ENCODE measurements at places on chromosomes 11 and 22.
A peak's percentile ranks its signal among the peaks of the same experiment; 100 is the strongest.

DNA sequence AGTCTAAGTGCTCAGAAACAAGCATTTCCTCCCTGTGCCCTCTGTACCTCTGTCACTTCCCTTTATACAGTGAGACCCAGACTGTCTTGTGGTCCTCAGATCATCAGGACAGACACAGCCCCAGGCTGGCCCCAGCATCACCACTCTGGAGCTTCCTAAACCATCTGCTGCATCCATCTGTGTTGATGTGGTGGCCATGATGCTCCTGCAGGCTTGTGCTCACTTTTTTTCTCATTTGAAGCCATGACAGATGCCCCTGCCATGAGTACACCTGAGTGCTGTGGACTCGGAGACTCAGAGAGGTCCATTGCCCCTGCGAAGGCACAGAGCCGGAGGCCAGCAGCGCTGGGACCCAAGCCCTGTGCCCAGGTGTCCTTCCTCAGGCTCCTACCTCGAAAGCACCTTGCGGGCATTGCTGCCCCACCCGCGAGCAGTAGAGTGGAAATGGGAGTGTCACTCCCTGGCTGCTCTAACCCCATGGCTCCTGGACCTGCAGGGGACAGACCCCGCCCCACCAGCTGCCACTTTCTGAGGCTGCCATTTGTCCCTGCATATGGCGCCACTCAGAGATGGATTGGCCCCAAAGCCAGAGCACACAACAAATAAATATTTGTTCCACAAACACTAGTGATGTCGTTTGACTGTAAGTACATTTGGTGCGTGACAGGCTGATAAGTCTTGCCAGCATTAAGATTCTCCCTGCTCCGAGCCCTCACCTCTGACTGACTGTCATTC, 593.5 kb downstream of the TBC1D22A start:
- H3K36me3 ChIP-seq, result no peaks in the 10 kb centered on the region
- H3K4me3 ChIP-seq, result no peak overlapping the region
- no peaks in the 10 kb centered on the region for H3K27me3 ChIP-seq

- no peak overlapping the region for H3K27ac ChIP-seq
- no peaks in the 10 kb centered on the region for H3K36me3 ChIP-seq
- H3K27me3 ChIP-seq, result no peaks in the 10 kb centered on the region
- no peaks in the 10 kb centered on the region for H3K4me1 ChIP-seq
- H3K4me3 ChIP-seq, result no peak overlapping the region
Observed at GRCh38 chr11:104402812-104403521, 239.0 kb upstream of the PDGFD start.

DNA sequence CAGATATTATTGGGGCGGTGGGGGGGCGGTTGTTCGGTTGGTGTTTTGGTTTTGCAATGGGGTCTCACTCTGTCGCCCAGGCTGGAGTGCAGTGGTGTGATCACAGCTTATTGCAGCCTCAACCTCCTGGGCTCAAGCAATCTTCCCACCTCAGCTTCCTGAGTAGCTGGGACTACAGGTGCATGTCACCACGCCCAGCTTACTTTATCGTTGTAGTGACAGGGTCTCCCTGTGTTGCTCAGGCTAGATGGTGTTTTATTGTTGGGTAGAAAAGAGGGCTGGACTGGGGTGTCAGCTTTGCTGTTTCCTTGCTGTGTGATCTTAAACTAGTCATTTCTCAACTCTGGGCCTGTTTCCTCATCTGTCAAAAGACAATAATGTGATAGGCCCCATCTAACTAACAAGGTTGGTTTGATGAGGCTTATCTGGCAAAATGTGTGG, 17.5 kb upstream of the MYH9 start:
- peak overlapping the region; percentile 54 for H3K27ac ChIP-seq
- DNase-seq, result no peak
- no peak overlapping the region for H3K4me3 ChIP-seq
- H3K27me3 ChIP-seq, result no peaks in the 10 kb centered on the region

GRCh38 chr22:48746789-48747425, 1080.8 kb downstream of the BRD1 start:
- H3K27ac ChIP-seq, result no peak overlapping the region
- no peaks in the 10 kb centered on the region for H3K27me3 ChIP-seq
- H3K36me3 ChIP-seq, result no peaks in the 10 kb centered on the region
- no peak for DNase-seq
- no peaks in the 10 kb centered on the region for H3K4me1 ChIP-seq
- H3K4me3 ChIP-seq, result no peak overlapping the region

DNA sequence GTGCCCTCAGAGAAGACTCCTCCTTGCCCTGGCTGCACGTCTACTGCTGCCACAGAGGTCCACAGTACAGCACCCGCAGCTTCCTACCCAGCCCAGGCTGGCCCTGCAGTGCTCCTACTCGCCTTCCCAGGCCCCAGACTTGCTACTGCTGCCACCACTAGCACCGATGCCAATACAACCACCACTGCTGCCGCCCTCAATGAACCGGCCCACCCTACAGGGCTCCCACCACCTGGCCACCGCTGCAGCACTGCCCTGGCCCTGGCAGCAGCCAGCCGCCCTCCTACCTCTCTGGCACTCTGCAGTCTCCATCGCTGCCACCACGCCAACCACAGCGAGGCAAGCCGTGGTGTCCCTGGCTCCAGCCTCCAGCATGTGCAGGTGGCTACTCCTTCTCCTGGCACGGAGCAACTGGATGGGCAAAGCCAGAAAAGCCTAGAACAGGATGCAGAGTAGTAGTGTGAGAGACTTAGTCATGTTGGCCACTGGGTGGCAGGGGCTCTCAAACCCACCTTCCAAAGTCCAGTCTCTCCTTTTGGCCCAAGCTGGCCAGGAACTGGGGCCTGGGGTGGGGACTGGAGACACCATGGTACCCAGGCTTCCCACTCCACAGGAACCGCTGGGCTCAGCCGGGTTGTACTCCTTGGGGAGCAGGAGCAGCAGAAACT, 39.4 kb downstream of the C22orf42 start:
- no peak overlapping the region for H3K27ac ChIP-seq
- no peaks in the 10 kb centered on the region for H3K27me3 ChIP-seq

- H3K27me3 ChIP-seq, result no peaks in the 10 kb centered on the region
- no peaks in the 10 kb centered on the region for H3K36me3 ChIP-seq
- no peak for DNase-seq
- H3K27ac ChIP-seq, result no peak overlapping the region
- H3K4me1 ChIP-seq, result no peaks in the 10 kb centered on the region
Observed at GRCh38 chr11:12744826-12745502, 70.7 kb downstream of the TEAD1 start.

DNA sequence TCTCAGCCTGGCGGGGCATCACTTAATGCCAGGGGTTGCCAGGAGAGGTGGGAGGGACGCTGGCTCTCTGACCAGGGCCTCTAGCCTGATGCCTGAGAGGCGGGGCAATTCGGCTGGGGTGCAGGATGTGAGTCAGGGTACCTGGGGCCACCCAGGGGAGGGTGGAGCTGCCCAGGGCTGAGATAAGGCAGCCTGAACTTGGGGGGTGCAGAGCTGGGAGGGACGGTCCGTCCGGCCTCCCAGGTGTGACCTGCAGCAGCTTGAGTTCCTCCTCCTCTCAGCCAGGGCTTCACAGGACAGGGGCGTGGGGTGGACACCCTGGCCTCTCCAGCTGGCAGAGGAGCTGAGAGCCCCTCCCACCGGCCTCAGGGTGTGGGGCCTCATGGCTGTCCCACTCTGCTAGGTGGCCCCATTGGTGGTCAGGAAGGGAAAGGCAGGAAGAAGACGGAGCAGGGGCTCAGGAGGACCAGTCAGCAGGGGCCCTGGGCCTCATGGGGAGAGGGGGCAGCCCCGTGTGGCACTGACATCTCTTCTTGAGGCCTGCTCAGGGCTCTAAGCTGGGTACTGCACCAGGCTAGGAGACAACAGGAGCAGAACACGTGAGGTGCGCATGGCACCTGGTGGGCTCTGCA, 942 bp upstream of the RPS6KA4 start:
- no peaks in the 10 kb centered on the region for H3K27me3 ChIP-seq
- H3K36me3 ChIP-seq, result peaks cover 8% of the 10 kb centered on the region
- H3K4me3 ChIP-seq, result no peak overlapping the region
- no peak overlapping the region for H3K27ac ChIP-seq
- peaks cover 39% of the 10 kb centered on the region for H3K4me1 ChIP-seq
- no peak for DNase-seq

DNA sequence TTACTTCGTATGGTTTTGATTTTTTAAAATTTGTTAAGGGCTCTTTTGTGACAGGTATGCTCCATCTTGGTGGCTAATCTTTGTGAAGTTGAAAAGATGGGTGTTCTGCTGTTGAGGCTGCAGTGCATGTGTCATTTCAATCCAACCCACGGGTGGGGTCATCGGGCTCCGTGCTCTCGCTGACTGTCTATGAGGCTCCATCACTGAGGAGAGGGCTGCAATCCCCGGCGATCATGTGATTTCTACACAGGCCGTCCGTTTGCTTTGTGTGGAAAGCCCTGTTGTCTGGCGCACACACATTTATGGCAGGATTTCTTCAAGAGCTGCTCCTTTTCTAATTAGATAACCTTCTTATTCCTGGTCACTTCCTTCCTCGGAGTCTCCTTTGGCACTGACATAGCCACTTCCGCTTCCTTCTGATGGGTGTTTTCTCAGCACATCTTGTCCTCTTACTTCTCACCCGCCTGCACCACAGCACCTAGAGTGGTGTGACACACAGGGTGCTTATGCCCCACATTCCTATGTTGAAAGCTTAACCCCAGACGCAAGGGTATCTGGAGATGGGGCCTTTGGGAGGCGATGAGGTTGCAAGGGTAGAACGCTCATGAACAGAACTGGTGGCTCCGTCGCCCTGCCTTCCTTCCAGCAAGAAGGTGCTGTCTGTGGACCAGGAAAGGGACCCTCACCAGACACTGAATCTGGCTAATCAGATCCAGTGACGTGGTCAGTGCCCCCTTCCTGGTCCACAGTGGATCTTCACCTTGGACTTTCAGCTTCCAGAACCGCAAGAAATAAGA, 9.4 kb downstream of the MOB2 start:
- H3K27ac ChIP-seq, result no peak overlapping the region
- H3K27me3 ChIP-seq, result no peaks in the 10 kb centered on the region
- H3K4me1 ChIP-seq, result no peaks in the 10 kb centered on the region
- H3K4me3 ChIP-seq, result no peak overlapping the region

- DNase-seq, result no peak
- no peaks in the 10 kb centered on the region for H3K4me1 ChIP-seq
- H3K36me3 ChIP-seq, result no peaks in the 10 kb centered on the region
- no peak overlapping the region for H3K4me3 ChIP-seq
Observed at GRCh38 chr11:17813391-17814059, 78.9 kb downstream of the KCNC1 start.

GRCh38 chr11:48002561-48002960, 22.2 kb downstream of the PTPRJ start:
- H3K4me1 ChIP-seq, result peaks cover 79% of the 10 kb centered on the region
- no peaks in the 10 kb centered on the region for H3K27me3 ChIP-seq
- no peak overlapping the region for H3K4me3 ChIP-seq
- peak overlapping the region; percentile 66 for H3K27ac ChIP-seq
- DNase-seq, result no peak

DNA sequence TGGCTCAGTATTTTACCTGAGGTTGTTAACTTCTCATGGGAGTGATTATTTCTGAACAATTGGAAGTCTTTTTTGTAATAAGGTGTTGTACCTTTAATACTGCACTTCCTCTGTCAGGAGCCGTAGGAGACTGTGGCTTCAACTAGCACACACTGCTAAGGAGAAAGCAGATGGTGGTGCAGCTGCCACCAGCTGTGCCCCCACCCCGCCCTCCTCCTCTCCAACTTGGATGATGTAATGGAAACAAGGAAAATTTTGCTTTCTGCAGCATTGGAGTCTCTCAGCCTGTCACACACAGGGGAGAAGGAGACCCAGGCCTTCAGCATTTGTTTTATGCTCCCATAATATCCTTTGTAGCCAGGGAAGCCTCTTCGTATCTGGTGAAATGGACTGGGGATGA, 91.2 kb downstream of the TEAD1 start:
- H3K27ac ChIP-seq, result no peak overlapping the region
- H3K36me3 ChIP-seq, result peaks cover 11% of the 10 kb centered on the region
- DNase-seq, result no peak
- H3K4me1 ChIP-seq, result peaks cover 8% of the 10 kb centered on the region

- DNase-seq, result peak; percentile 82
- no peak overlapping the region for H3K4me3 ChIP-seq
- no peaks in the 10 kb centered on the region for H3K36me3 ChIP-seq
- no peaks in the 10 kb centered on the region for H3K4me1 ChIP-seq
Observed at GRCh38 chr11:33987975-33988580, 63.5 kb upstream of the CAPRIN1 start.

DNA sequence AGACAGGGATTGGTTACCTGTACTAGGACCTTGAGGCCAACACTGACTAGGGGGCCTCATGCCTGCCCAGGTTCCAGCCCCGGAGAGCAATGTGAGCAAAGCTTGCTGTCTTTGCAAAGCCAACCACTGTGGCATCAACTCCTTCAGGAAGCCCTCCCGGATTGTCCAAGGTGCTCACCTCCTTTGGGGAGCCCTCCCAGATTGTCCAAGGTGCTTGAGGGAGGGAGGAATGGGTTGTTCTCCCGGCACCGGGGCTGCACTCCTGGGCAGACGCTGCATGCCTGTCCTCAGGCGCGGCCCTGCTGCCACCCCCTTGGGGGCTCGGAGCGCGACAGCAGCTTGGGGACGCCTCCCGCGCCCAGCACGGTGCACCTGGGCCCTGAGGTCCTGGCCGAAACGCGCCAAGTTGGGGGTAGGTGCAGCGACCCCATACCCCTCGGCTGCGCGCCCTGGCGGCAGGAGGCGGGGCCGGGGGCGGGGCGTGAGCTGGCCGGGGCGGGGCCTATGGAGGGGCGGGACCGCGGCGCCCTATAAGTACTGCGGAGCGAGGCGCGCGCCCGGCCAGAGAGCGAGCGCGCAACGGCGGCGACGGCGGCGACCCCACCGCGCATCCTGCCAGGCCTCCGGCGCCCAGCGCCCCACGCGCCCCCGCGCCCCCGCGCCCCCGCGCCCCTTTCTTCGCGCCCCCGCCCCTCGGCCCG, at the start of gene CD81:
CD81 (plus strand) TSS at position 560 of the 701 bp plus-strand sequence. CDS start 240 bp downstream, outside the sequence.
- no peaks in the 10 kb centered on the region for H3K36me3 ChIP-seq
- peak; percentile 66 for DNase-seq
- peaks cover 32% of the 10 kb centered on the region for H3K4me1 ChIP-seq
- no peaks in the 10 kb centered on the region for H3K27me3 ChIP-seq
- peak within 1 kb of the TSS; percentile 85 for H3K4me3 ChIP-seq
- H3K27ac ChIP-seq, result peak within 1 kb of the TSS; percentile 93

GRCh38 chr11:10898003-10898762, 40.3 kb upstream of the ZBED5 start:
- H3K4me3 ChIP-seq, result no peak overlapping the region
- H3K36me3 ChIP-seq, result no peaks in the 10 kb centered on the region
- H3K27ac ChIP-seq, result no peak overlapping the region
- no peaks in the 10 kb centered on the region for H3K4me1 ChIP-seq
- DNase-seq, result no peak

- peaks cover 24% of the 10 kb centered on the region for H3K36me3 ChIP-seq
- no peak overlapping the region for H3K4me3 ChIP-seq
- no peak for DNase-seq
- no peaks in the 10 kb centered on the region for H3K27me3 ChIP-seq
- H3K27ac ChIP-seq, result peak overlapping the region; percentile 50
- H3K4me1 ChIP-seq, result peaks cover 28% of the 10 kb centered on the region
Observed at GRCh38 chr11:1755692-1756561, 5.5 kb upstream of the IFITM10 start.

- H3K27ac ChIP-seq, result no peak overlapping the region
- H3K27me3 ChIP-seq, result peaks cover 17% of the 10 kb centered on the region
- H3K4me3 ChIP-seq, result no peak overlapping the region
- DNase-seq, result peak; percentile 67
Observed at GRCh38 chr22:26360169-26360885, 68.7 kb upstream of the ASPHD2 start.

GRCh38 chr11:78100676-78101472, 21.2 kb upstream of the NDUFC2 start:
- H3K36me3 ChIP-seq, result peaks cover 18% of the 10 kb centered on the region
- H3K27me3 ChIP-seq, result no peaks in the 10 kb centered on the region
- DNase-seq, result no peak
- H3K4me3 ChIP-seq, result no peak overlapping the region
- no peaks in the 10 kb centered on the region for H3K4me1 ChIP-seq

GRCh38 chr11:69950621-69951020, 127.5 kb upstream of the ANO1 start:
- H3K4me3 ChIP-seq, result no peak overlapping the region
- H3K4me1 ChIP-seq, result no peaks in the 10 kb centered on the region
- H3K27me3 ChIP-seq, result no peaks in the 10 kb centered on the region
- H3K27ac ChIP-seq, result no peak overlapping the region
- no peak for DNase-seq

Measured in liver (tissue), 10 donors.